GM12878 (cell line): ENCODE measurements at places on chromosomes 16 and 17.

DNA sequence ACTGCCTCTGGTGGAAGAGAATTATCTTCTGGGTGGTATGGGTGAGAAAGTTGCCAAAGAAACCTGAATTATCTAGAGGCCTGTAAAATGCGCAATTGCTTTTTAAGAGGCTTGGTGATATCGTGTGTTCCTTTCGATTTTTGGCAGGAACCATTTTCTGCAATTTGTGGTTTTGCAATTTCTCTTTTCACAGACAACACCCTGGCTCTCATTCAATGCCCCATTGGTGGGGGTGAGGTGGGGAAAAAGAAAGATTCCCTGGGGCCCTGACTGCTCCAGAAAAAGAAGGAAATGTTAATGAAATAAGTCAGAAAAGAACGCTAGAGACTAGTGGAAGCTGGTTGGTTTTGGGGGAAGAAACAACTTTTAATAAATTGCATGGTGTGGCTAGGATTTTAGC lies 77.4 kb downstream of the ANKFN1 start:
- no peak for DNase-seq

DNA sequence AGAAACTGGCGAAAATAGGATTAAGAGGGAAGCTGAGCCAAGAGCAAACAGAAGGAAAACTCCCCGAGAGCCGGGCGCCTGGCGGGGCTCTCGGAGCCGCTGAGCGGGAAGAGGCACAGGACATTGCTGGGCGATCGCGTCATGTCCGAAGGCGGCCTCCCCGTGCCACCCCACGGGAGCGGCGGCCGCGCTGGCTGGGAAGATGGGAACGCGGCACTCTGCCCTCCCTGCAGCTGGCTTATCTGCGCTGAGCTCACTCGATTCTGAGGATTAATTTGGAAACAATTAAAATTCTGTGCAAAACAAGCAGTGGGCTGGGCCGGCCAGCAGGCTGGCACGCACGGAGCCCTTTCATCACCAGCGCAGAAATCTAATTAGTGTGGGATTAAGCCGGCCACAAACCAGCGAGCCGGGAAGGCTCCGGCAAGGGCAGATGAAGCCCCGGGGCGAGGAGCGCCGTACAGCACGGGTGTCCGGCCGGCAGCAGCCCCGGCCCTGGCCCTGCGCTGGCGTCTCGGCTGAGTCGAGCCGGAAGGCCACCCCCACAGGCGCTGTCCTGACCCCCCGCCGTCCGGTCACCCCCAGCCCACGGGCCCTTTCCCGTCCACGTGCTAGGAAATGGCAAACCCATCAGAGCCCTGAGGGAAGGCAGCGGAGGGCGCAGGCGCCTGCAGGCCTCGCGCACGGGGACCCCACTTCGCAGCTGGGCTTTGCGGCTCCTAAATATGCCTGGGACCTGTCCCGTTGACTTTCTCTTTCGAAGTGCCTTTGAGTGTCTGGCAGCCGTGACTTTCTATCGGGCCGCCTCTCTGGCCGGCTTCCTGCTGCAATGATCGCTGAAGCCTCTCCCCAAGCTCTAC lies 37.9 kb downstream of the SOX8 start:
- DNase-seq: no peak

GRCh38 chr16:2756288-2757015 lies 4.0 kb downstream of the SRRM2 start:
- DNase-seq: no peak

GRCh38 chr17:19387921-19388521 lies 1.0 kb upstream of the MFAP4 start:
- no peak for DNase-seq

GRCh38 chr17:14747603-14747950 lies 446.7 kb downstream of the HS3ST3B1 start:
- DNase-seq: no peak

DNA sequence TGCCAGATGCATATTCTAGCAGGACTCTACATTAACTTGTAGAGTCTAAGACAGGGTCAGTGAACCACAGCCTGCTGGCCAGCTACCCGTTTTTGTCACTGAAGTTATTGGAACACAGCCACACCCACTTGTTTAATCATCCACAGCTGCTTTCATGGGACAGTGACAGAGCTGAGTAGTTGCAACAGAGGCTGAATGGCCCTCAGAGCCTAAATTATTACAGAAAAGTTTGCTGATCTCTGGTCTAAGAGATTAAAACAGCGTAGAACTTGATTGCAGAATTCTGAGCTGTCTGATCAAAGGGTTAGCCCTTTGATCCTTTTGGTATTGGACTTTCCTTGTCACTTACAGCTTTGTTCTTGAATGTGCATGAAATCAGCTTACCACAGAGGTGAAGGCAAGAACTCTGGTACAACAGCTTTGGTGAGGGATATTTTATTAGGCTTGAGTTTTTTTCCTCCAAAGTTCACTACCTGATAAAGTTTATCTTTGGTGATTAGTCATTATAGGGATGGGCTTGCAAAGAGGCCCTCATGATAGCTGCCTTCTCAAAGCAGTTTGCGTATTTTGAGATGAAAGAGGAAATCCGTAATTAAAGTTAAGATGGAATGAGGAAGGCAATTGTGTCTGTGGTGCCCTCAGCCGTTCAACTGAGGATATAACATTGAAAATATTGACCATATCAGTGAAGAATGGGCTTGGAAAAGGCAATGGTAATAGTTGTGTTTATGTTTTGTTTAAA lies 23.6 kb downstream of the ALDH3A2 start:
- DNase-seq: no peak

DNA sequence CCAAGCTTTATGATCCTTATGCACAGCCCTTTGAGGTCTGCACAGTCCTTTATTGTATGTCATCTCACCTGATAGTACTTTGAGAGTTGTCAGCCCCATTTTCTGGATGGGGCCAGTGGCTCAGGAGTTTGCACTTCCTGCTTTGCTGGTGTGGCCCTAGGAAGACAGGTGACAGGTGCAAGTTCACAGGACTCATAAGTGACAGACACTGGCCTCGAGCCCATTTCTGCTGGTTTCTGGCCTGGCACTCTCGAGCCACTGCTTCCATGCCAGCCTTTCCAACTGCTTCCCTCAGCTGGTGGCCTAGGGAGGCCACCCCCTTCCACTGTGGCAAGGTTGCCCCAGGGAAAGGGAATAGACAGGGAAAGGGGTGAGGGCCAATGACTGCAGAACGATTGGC lies 84.4 kb upstream of the CCL1 start:
- DNase-seq: no peak

DNA sequence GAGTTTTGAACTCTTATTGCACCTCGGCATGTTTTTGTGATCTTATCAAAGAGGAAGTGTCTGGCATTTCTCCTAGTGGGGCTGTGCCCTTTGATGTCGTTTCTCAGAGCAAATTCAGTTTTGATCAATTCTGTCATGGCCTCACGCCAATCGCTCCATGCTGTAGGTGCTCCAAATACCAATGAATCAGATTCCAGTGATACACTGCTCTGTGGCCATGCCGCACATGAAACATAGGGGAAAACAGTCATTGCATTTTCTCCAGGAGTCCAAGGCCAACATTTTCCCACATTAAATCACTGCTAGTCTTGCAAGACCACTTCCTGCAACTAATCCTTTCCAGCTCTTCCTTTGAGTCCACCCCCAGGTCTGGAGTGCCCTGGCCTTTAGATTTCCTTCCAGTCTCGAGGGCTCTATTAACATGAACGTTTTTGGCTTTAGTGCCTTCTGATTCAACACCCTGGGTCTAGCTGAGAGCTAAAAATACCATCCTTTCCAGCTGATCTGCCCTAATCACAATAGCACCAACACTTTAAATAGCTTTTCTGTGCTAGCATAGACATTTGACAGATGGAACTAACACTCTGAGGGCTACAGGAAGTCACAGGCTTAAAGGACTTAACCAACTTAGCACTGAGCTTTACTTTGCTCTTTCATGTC lies 18.2 kb upstream of the RASL10B start:
- no peak for DNase-seq

- no peak for DNase-seq
These were observed 38.8 kb downstream of the CLEC16A start for GRCh38 chr16:10983159-10983558.

DNA sequence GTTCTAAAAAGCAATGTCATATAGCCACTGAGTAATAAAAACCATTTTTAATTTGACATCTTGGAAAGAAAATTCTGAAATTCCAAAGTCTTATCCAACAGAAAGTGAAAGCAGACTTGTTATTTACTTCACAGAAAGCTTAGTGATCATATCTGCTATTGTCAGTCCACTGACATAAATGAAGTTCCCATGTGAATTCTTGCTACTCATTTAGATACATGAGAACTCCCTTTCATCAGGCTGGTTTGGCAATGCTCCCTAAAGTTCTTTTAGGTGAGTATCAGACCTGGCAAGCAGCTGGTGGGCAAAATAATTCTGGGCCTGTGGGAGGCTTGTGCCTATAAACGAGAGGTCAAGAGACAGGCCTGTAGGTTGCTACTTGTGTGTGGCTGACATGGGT lies 23.4 kb downstream of the NME2 start:
- no peak for DNase-seq

DNA sequence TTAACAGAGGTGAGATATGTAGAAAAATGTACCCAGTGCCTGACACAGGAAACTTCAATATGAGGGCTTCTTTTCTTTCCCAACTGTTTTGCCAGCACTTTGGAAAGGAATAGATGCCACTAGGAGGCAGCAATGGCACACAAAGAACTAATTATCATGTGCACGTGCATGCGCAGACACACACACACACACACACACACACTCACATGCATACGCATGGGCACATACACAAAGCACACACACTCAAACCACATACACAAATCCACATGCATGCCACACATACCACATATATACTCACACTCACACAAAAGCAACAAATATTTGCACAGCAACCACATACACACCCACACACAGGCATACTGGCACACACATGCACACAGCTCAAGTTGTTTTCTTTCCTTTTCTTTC lies 8.8 kb upstream of the CEP112 start:
- DNase-seq: no peak

DNA sequence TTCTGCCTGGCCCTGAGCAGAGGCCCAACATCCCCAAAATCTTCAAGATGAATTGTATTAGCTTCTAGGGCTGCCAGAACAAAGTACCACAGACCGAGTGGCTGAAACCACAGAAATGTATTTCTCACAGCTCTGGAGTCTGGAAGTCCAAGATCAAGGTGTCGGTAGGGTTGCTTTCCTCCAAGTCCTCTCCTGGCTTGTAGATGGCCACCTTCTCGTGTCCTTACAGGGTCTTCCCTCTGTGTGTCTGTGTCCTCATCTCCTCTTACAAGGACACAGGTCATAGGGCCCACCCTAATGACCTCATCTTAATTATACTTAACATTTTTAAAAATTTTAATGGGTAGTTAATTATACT lies 215.7 kb downstream of the NTN1 start:
- DNase-seq: no peak

- no peak for DNase-seq
These were observed 117.9 kb upstream of the TNRC6C start for GRCh38 chr17:77840513-77841165.

GRCh38 chr17:58399974-58400373 lies 17.4 kb downstream of the RNF43 start:
- no peak for DNase-seq

- no peak for DNase-seq
These were observed 45.3 kb upstream of the CORO6 start for GRCh38 chr17:29667969-29668368.

GRCh38 chr17:65850486-65850885 lies 289.0 kb upstream of the AXIN2 start:
- peak; percentile 19 for DNase-seq

- DNase-seq: no peak
These were observed 5.8 kb upstream of the MT3 start for GRCh38 chr16:56583351-56584168.

DNA sequence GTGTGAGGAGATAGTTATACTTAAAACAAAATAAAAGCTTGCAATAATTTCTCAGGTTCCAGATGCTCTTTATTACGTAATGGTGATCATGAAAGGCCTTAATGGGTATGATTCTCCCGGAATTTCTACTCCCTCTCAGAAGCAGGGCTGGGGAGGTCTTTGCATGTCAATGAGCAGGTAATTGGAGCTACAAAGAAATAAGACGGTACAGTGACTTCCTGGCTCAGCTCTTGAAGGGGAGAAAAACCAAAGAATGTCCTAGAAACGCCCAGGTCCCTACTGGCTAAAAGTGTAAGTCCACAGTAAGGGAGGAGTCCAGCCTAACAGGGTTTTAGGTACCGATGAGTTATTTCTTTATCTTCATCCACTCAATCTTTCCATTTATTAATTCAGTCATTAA lies 390.9 kb downstream of the TMEM114 start:
- no peak for DNase-seq

DNA sequence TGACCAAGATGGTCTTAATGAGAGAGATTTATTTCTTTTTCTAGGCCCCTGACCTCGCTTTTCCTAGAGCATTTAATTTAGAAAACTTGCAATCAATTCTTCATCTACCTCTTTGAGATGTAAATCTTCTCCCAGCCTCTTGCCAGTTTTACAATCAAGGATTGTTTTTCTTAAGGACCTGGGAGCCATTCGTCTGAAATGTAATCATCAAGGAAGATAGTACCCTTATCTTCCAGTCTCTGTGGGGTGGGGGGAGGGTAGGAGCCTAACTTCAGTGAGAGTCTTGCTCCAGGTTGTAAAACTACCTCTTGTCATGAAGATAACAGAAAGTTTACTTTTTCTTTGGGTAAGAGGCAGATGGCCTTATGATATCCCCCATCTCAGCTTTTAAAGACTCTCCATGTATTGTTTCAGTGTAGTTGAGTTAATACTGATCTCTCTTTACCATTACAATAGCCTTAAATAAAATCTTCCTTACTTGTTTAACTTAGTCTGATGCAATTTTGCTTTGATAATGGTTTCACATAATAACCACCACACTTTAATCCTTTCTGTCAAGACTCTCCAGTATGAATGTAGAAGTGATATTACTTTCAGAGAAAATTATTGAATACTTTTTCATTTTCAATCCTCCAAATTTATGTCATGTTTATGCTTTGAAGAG lies 110.2 kb upstream of the CPHXL start:
- DNase-seq: no peak

- peak; percentile 60 for DNase-seq
These were observed 2.4 kb upstream of the SOCS7 start for GRCh38 chr17:38349097-38349730.

GRCh38 chr17:31908386-31908785 lies 6.9 kb upstream of the UTP6 start:
- DNase-seq: no peak

- DNase-seq: no peak
These were observed 173.6 kb downstream of the IRF8 start for GRCh38 chr16:86072328-86073102.

- DNase-seq: no peak
These were observed 948 bp downstream of the LUC7L start for GRCh38 chr16:228151-228851.

GRCh38 chr17:58525239-58525638 lies 10.8 kb upstream of the MTMR4 start:
- DNase-seq: no peak

DNA sequence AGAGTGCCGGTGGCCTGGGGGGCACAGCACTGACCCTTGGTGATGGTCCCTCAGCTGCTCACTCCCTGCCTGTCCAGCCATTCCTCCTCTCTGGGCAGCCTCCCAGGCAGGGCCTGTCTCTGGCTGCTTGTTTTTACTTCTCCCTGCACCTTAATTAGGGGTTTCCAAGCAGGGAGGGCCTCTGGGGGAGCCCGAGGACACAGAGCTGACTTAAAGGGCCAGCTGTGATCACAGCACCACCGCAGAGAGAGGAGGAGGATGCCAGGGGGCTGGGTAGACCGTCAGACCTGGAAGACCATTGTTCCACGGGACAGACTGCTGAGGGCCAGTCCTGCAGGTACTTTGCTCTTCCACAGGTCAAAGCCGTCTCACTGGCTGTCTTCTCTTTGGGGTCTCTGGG lies 1.2 kb upstream of the DPH1 start:
- DNase-seq: no peak

GRCh38 chr16:69660166-69660565 lies 66.2 kb downstream of the NQO1 start:
- no peak for DNase-seq

- no peak for DNase-seq
These were observed 1.2 kb downstream of the GRB2 start for GRCh38 chr17:75404223-75404730.
